Cortex of kidney (tissue), 1 donor: ENCODE measurements at places on chromosomes 6 and 20.

GRCh38 chr6:32234934-32235333 is 11.1 kb upstream of the NOTCH4 start:
- DNase-seq, result no peak

- no peak for DNase-seq
Measured at GRCh38 chr6:41914343-41914742, 6.6 kb downstream of the MED20 start.

DNA sequence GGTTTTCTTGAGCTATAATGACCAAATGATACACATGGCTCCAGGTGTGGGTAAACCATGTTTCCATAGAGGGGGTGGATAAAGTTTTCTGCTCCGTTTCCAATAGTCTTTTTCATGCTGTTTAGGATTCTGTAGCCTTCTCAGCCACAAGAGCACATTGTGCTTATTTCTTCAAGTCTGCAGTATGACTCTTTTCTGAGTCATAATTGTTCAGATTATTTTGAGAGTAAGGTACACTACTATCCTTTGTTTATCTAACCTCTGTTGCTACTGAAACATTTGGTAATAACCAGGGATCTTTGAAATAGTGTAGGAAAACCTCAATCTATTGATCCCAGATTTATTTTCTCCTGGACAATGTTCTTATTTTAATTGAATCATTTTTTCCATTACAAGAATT is 247.9 kb upstream of the BMP2 start:
- no peak for DNase-seq

DNA sequence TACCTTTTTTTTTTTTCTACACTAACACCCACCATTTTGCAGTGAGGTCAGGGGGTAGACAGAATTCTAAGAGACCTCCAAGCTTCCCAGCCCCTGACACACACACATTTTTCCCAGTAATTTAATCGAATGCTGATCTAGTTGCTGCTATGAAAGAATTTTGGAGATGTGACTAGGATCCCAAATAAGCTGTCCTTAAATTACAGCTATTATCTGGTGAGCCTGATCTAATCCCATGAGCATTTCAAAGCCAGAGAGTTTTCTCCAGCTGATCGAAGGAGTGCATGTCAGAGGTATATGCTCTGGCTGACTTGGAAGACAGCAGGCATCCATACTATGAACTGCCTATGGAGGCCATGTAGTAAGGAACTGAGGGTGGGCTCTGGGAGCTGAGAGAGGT is 503.8 kb upstream of the MARCKS start:
- DNase-seq, result no peak

GRCh38 chr20:46182276-46183200 is 64.4 kb downstream of the CD40 start:
- no peak for DNase-seq

- no peak for DNase-seq
Measured at GRCh38 chr6:167934426-167934864, 63.0 kb upstream of the KIF25 start.

DNA sequence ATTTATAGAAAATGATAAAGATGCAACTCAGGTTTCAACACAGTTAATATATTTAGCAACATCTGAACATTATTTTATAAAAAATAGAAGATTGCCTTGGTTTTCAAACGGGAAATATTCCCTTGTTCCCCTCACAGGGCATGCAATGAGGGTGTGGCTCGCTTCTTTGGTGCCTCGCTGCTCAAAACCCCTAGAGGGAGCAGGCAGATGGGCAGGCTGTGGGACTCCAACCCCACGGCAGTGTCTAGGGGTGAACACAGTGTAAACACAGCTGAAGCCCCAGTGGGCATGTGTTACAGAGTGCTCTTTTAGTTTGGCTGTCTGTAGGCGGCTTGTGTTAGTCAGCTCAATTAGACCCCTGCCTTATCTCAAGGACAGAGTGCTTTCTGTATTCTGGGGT is 560.8 kb upstream of the IMPG1 start:
- no peak for DNase-seq

DNA sequence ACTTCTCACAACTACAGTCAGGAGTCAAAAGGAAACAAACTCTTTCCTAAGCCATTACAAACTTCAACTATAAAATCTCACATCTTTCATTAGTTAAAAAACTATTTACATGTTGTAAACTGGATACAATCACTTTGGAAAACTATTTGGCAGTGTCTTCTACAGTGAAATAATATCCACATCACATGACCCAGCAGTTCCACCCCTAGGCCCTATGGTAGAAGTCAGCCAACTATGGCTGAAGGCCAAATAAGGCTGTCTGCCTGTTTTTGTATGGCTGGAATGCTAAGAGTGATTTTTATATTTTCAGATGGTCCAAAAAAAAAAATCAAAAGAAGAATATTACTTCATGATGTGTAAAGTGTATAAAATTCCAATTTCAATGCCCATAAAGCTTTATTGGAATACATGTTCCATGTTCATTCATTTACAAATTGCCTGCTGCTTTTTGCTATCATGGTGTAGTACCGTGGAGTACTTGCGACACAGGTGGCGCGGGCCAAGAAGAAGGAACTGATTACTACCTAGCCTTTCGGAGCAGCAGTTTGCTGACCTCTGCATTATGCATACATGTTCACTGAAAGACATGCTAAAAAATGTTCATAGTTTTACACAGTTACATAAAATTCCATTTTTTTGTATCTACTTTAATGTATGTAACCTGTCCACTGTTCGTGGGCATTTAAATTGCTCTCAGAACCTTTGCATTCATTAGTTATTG is 129.0 kb downstream of the KIF16B start:
- no peak for DNase-seq

GRCh38 chr6:154226461-154226860 is 130.1 kb downstream of the IPCEF1 start:
- DNase-seq, result no peak

DNA sequence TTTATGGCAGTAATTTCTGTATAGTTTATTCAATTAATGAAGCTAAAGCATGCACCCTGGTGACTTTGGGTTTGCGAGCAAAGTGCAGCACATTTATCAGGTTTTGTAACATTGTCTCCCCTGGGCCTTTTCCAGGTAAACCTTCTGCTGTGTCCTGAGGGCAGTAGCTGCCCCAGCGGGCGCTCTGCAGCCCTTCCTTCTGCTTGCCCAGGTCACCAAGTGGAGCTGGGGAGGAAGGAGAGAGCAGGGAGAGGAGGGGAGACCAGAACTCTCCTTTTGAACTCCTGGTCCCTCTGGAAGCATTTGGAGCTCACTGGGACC is 145.6 kb downstream of the DLL1 start:
- no peak for DNase-seq

GRCh38 chr6:84227044-84227433 is 404 bp downstream of the CEP162 start:
- DNase-seq, result no peak

- DNase-seq, result no peak
Measured at GRCh38 chr6:3977875-3978711, 100.8 kb downstream of the FAM217A start.

DNA sequence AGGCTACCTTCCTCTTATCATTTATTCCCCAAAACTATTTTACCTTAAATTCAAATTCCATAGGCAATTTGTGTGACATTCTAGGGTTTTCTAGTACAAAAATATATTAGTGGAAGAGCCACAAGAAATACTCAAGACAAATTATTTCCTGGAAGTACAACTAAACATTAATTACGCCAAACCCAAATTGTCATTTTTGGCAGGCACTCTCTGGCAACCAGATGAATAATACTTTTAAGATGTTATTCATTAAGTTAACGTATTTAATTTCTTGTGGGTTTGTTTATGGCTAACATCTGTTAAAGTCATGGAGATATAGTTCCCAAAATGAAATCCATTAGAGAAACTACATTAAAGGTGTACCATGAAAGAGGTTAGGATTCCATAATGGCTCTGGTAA is 40.5 kb downstream of the HMGN3 start:
- DNase-seq, result no peak

DNA sequence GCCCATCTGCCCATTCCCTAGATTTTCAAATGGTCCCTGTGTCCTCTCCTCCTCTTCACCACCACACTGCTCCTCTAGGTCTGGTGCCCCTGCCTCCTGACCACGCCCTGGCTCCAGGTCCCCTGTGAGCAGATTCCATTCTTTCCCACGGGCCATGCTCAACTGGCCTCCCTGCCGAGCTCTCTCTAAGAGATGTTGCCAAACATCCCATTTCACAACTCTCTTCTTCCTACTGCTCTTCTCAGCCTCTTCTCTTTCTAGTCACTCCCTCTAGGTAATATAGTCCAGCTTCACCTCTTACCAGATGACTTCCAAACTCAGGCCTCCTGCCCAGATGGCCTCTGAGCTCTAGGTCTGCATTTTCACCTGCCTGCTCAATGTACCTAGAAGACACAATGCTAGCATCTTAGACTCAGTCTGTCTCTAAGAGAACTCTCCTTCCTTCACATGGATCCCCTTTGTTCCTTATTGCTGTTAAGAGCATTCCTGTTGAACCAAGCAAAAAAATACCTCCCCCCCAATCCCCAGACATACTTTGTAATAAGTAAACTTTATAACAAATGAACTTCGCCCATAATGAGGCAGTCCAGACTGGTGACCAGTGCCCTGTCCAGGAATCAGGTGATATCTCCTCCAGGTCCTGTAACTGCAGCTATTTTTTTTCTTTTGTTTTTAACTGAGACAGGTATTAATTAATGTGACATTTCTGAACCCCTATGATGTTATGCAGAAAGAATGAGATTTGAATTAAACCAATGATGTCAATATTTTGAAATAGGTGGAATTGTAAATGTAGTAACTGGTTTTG is 79.0 kb downstream of the LYRM4 start:
- no peak for DNase-seq

- DNase-seq, result no peak
Measured at GRCh38 chr20:56624786-56625681, 4.1 kb upstream of the TFAP2C start.

DNA sequence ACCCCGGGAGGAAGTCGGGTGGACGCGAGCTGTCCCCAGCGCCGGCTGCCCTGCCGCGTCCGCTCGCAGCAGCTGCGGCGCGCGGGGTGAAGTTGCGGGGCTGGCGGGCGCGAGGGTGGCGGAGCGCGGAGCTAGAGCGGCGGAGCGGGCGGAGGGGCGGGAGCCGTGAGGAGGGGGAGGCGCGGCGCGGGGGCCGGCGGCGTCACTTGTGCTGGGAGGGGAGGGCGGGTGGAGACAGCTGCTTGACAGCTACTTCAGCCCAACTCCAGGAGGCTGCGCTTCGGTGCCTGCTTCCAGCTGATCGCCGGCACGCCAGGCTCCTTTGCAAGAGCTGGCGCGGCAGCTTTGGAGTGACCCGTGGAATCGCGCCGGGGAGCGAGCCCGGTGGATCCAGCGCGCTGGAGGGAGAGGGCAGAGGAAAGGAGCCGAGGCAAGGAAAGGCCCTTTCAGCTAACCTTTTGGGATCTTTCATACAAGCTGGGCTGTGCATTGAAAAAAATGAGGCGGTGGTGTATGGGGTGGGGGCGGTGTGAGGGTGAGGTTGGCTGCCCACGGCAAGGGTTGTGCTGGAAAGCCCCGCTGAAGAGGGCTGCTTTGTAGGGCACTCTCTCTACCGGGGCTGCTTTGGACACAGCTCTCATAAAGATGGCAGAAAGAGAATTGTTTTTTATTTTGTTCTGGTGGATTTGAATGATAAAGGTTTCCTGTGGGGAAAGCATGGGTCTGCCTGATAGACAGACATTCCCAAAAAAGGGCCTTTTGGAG is 24.6 kb downstream of the RIPOR2 start:
- no peak for DNase-seq

GRCh38 chr6:147684906-147685305 is 176.4 kb downstream of the SAMD5 start:
- no peak for DNase-seq

- DNase-seq, result no peak
Measured at GRCh38 chr6:19999319-20000191, 162.4 kb downstream of the ID4 start.

DNA sequence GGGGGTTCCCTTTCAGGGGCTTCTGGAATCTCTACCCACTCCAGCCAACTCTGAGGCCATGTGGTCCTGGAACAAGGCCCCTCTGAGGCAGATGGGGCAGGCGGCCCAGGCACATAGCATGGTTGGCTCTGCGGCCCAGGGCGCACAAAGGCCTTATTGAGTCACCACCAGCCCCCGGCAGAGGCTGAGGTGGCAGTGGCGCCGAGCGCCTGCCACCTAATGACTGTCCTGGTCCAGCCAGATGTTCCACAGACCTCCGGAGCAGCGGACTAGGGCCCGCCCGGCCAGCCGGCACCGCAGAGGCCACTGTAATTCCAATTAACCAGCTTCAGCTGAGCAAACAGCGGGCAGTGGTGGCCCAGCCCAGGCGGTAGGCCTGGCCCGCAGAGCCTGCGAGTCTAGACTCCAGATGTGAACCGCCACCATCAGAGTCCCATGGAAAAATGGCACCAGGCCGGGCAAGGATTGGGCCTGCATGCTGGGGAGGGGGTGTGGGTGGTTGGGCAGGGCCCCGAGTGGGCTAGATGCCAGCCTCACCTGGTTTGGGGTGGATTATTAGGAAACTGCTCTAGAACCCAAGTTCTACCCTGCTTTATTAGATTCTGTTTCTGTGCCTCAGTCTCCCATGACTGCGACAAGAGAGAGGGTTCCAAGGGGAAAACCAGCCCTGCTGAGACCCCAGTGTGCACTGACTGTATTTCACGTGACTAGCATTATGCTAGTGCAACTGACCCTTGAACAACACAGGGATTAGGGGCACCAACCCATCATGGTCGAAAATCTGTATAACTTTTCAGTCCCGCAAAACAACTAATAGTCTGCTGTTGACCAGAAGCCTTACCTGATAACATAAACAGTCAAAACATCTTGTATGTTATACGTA is 34.1 kb upstream of the ID1 start:
- no peak for DNase-seq

GRCh38 chr20:44967207-44967807 is 995 bp downstream of the STK4 start:
- DNase-seq, result no peak

DNA sequence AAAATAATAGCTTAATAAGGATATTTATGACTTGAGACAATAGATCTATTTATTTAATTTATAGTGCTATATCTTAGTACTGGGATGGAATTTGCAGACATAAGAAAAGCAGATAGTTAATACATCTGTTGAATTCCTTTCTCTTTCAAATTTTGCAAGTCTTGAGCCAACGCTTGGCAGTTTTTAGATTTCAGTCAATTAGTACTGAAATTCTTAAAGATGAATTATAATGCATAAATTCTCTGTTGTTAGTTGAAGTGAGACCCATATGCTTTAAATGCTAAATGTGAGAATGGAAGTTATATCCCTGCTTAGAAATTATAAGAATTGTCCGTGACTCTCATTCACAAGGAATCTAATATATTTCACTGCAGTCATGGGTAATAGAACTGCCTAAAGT is 225.1 kb upstream of the ADGRB3 start:
- DNase-seq, result no peak

GRCh38 chr6:6645261-6645917 is 56.9 kb downstream of the LY86 start:
- no peak for DNase-seq

DNA sequence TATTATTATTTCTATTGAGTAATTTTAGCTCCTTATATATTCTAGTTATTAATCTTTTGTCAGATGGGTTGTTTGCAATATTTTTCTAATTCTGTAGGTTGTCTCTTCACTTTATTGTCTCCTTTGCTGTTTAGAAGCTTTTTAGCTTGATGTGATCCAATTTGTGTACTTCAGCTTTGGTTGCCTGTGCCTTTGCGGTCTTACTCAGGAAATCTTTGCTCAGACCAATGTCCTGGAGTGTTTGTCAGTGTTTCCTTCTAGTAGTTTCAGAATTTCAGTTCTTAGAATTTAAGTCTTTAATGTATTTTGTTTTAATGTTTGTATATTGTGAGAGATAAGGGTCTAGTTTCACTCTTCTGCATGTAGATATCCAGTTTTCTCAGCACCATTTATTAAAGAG is 916.0 kb upstream of the EYS start:
- DNase-seq, result no peak

GRCh38 chr6:65052626-65053025 is 654.4 kb downstream of the EYS start:
- DNase-seq, result no peak
